Stimulated activated CD8-positive, alpha-beta memory T cell treated with anti-CD3 and anti-CD28 coated beads, Interleukin-15, amount 100 ng/mL, for 4 hours (primary cell): ENCODE measurements at places on chromosomes 4 and X.

DNA sequence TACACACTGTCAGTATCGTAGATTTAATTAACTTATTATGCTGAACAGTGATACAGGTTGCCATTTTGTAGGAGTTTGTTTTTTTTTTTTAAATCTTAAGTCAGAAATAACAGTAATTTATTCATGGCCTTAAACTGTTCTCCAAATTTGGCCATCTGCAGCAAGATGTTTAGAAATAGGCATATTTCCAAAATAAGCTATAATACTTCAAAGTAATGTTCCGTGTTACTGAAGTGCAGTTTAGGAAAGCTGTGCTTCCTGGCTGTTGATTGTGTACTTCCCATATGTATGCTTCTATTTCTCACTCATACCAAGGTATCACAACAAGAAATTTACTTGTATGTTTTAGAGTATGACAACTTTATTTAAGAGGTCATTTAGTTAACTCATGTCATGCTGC lies 28.9 kb downstream of the CPEB2 start:
- DNase-seq = no peak

DNA sequence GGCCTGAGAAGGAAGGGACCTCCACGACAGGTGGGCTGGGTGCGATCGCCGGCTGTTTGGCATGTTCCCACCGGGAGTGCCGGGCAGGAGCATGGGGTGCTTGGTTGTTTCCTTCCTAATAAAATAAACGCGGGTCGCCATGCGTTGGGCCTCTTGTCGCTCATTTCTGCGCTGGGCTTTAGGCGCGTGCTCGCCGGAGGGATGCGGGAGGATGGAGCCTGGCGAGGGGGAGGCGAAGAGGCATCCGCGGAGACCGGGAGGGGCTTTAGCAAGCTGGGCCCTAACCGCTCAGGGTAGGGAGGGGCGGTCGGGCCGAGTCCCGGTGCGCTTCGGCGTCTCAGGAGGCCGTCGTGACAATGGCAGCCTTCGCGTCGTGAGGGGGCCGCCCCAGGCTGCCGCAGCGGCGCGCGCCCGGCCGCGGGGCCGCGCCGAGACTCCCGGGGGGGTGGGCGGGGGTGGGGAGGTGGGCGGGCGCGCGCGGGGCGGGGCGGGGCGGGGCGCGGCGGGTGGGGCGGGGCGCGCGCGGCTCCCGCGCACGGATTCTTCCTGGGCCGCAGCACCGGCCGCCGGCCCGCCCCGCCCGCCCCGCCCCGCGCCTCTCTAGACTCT lies 476 bp upstream of the GDI1 start:
- no peak for DNase-seq

DNA sequence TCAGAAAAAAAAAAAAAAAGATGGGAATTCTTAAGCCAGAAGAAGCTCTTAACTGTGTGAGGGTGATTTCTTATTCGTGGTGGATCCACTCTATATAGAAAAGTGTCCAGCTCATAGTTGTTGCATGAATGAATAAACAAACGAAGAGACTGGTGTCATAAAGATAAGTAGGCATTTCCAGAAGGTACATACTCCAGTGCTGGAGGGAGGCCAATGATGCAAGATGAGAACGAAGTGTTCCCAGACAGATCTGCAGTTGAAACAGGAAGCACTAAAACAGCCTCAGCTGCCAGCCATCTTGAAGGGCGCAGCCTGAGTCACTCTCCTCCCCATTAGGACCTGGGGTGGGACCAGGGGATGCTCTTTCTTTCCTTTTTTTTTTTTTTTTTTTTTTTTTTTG lies 47.4 kb upstream of the HOPX start:
- no peak for DNase-seq

- no peak for DNase-seq
Measured at GRCh38 chrX:15512401-15512965, 11.9 kb downstream of the BMX start.

DNA sequence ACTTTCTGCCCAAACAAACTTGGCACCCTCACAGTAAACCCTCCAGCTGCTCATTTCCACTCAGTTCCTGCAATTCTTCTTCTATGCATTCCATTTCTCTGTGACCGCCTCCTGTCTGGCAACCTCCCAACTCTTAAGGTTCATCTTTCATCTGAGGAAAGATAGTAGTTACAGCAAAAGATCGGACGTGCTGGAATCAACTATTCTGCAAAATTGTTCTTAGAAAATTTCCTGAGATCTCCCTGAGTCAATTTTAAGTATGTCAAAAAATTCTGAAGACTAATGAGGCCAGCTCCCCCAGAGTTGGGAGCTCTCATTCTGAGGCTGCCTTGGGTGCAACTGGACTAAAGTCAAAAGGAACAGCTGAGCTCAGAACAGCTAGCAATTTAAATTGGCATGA lies 1026.0 kb downstream of the ADGRL3 start:
- DNase-seq = no peak

DNA sequence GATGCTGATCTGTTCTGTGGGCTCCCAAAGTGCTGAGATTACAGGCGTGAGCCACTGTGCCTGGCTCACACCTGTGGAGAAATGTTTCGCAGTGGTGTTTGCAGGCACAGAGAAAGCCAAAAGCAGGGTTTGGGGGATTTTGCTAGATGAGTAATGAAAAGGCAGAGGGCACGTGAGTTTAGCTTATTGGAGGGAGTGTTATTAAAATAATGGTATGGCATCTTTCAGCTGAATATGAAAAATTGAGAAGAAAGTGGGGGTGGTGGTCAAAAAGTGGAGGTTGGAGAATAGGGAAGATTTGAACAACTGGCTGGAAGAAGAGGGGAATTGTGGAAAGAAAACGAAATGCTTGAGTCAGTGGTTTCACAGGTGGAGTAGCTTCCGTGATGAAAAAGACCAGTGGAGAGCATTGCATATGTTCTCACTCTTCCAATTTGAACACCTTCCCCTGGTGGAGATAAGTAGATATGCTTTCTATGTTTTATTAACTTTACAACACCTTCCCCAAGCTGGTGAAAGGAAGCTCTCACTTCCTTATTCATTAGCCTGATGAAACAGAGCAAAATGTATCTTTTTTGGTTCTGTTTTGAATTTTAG lies 1.1 kb upstream of the CHST7 start:
- no peak for DNase-seq

- DNase-seq = no peak
Measured at GRCh38 chr4:38924353-38924752, 56.7 kb downstream of the FAM114A1 start.
